ENCODE measurements at places on chromosomes 2 and 18.

DNA sequence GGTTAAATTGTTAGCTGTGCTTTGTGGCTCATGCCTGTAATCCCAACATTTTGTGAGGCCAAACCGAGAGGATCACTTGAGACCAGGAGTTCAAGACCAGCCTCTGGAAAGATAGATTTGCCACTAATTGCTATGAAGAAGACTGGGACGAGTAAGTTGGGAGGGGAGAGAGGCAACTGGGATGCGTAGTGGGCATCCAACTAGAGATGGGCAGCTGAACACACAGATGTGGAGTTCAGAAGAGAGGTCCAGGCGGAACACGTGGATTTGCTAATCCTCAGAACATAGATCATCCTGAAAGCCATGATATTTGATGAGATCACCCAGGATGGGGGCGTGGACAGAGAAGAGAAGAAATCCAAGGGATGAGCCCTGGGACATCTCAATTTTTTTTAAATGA lies 48.7 kb downstream of the CYP26B1 start:
- no peak for DNase-seq

GRCh38 chr18:39840406-39840805 lies 2114.6 kb upstream of the PIK3C3 start:
- no peak for DNase-seq

- no peak for DNase-seq
Measured at GRCh38 chr2:78701546-78701945, 324.0 kb upstream of the REG3G start.

DNA sequence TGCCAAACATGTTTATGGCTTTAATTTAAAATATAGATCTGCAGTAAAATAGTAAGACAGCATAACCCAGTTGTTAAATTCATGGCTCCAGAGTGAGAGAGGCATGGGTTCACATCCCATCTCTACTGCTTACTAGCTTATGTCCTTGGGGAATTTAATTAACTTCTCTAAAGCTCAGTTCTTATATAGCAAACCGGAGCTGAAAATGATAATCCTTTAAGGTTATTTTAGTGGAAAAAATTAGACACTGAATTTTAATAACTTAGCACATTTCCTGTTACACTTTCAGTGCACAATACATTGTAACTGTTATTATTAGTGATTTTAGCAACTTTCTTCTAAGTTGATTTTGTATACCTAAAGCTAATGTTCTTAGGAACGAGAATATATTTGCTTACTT lies 14.8 kb downstream of the SCN9A start:
- DNase-seq, result no peak

DNA sequence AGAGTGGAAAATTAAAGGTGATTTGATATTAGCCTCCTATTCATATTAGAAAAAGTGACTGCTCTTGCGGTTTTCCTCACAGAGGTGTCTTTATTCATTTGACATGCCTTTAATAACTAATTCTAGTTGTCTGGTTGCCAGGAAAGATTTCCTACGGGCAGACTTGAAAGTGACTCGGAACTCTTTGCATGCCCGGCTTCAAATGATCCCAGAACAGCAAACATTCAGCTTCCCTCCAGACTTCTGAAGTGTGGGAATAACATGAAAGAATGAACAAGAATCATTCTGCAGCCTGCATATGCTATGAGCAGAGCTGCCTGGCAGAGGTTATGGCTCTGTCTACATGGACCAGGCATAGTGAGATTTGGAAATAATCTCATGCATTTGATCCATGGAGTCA lies 89.6 kb upstream of the PKDCC start:
- DNase-seq, result no peak

- no peak for DNase-seq
Measured at GRCh38 chr2:205903549-205904129, 182.3 kb downstream of the INO80D start.

DNA sequence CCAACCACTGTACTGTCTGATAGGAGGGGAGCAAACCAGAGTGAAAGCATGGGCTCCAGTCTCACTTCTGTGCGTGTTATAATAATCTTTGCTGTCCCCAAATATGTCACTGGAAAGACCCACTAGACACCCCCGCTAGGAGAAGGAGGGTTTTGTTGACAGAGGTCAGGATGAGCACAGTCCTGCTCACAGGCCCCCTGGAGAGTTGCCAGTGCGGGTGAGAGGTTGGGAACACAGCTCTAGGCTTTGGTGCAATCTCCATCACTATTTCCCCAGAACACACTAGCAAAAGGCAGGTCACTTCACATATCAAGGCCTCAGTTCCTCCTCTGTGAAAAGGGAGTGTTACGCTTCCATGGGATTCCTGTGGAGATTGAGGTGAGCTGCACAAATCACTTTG lies 9.7 kb downstream of the XDH start:
- DNase-seq, result no peak

- no peak for DNase-seq
Measured at GRCh38 chr2:120421830-120422175, 75.9 kb downstream of the INHBB start.

GRCh38 chr18:60445341-60445740 lies 72.8 kb upstream of the MC4R start:
- DNase-seq, result no peak

DNA sequence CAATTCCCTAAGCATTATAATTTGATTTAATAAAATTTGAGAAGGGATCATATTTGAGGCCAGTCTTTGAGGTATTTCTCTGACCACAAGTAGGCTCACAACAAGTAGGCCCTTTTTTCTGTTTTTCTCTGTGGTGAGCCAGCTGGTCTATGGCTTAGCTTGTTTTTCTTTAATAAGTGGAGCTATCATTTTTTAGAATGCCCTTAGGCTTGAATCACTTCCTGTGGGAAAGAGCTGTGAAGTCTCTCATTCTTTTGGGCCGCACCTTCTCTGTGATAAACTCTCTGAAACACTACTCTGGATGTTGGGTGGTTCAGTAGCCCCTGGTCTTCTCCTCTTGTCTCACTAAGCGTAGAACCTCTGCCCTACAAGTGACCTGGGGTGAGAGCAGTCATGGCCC lies 235.9 kb downstream of the SUCLG1 start:
- no peak for DNase-seq

GRCh38 chr2:236691799-236692167 lies 122.2 kb downstream of the ACKR3 start:
- DNase-seq, result no peak

DNA sequence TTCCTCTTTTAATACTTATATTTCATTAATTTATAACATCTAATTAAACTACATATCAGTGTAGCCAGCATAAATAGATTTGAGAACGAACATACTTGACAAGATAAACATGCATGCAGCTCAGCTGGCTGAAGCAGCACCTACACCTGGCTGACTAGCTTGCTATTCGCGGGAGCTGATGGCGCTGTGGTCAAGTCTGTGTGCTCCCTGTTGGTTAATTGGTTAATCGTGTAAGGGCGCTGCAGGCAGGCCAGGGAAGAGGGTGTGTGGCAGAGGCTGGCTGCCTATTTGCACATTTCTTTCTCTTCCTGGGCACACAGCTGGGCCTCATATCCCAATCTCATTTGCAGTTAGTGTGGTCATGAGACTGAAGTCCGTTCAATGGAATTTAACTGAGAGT lies 14.5 kb upstream of the VWA3B start:
- no peak for DNase-seq

DNA sequence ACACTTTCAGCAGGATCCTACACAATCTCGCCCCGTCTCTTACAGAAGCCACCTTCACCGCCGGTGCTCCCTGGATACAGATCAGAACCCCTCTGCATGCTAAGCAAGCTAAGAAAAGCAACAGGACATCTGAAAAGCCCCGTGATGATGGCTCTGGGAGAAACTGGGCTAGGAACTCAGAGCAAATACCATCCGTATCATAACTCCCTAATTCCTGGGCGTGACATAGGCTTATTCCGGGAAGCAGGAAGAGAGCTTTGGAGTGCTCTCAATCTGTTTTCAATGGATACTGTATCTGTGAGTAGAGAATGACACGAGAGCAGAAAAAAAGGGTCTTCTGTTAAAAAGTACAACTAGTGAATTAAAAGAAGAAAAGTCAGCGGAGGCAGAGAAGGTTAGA lies 121.6 kb downstream of the SPP2 start:
- no peak for DNase-seq

GRCh38 chr2:165007161-165007744 lies 51.9 kb upstream of the SLC38A11 start:
- no peak for DNase-seq

GRCh38 chr2:241003369-241003768 lies 5.0 kb downstream of the SNED1 start:
- DNase-seq, result no peak

DNA sequence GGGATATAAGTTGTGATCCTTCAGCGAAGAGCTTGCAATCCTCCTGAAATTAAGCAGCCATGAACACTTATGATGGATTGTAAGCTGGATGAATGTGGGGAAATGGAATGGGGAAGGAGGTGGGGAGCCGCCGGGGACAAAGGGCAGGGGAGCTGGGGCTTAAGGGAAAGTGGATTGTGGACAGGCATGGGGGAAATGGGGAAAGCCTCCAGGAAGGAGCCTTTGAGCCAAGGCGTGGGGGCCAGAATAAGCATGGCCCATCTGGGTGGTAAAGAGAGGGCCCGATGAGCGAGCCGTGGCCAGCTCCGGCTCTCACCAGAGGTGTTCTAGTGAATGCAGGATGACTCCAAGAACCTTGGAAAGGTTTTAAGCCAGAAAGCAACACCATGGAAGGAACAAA lies 124.0 kb downstream of the SMAD7 start:
- no peak for DNase-seq

- DNase-seq, result no peak
Measured at GRCh38 chr18:37563931-37564392, 1.6 kb downstream of the CELF4 start.

GRCh38 chr2:221969830-221970144 lies 329.0 kb downstream of the PAX3 start:
- no peak for DNase-seq

GRCh38 chr18:78821396-78821795 lies 158.2 kb upstream of the SALL3 start:
- no peak for DNase-seq

GRCh38 chr2:28004086-28004485 lies 113.6 kb downstream of the BABAM2 start:
- no peak for DNase-seq

DNA sequence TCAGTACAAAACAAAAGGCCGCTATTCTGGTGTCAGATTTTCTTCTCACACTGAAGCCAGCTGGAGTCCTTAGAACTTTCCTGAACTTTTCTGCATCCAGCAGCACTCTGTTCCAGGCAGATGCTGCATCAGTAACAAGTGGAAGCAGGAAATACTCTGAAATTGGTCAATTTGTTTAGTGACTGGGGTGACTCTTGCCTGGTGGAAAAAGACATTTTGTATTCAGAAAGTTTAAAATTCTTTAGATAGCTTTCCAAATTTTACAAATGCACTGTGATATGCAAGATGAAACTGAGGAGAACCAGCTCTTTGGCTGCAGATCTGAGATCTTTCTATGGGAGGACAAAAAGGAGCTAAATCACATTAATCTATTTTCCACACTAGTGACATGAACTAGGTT lies 385.7 kb downstream of the NRXN1 start:
- no peak for DNase-seq

- no peak for DNase-seq
Measured at GRCh38 chr2:11761259-11761658, 14.8 kb downstream of the LPIN1 start.

DNA sequence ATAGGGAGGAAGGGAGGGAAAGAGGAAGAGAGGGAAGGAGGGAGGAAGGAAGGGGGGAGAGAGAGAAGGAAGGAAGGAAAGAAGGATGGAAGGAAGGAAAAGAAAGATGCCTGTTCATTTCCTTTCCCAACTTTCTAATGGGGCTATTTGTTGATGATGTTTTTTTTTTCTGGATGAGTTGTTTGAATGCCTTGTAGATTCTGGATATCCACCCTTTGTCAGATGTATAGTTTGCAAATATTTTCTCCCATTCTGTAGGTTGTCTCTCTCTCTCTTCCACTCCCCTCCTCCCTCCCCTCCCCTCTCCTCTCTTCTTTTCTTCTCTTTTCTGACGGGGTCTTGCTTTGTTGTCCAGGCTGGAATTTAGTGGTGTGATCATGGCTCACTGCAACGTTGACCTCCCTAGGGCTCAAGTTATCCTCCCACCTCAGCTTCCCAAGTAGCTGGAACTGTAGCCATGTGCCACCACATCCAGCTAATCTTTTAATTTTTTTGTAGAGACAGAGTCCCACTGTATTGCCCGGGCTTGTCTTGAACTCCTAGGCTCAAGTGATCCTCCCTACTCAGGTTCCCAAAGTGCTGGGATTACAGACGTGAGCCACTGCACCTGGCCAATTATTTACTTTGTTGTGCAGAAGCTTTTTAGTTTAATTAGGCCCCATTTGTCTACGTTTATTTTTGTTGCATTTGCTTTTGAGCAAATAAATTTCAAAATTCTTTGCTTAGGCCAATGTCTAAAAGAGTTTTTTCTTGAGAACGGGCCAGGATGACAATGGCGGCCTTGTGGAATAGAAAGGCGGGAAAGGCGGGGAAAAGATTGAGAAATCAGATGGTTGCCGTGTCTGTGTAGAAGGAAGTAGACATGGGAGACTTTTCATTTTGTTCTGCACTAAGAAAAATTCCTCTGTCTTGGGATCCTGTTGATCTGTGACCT lies 57.3 kb upstream of the FAM117B start:
- no peak for DNase-seq

DNA sequence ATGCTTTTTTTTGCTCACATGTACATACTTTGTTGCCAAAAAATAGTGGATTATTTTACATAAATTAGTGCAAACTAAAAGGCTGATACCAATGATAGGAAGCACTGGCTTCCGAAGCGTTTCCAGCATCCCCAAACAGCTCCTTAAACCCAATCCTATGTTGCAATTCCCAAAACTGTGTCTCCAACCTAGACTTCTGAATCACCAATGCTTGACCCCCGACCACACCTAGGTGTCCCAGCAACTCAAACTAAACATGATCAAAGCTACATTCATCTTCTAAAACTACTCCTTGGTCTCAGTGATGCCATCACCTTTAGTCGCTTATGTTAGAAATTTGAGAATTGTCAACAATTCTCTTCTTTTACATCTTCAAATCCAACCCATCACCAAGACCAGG lies 13.4 kb downstream of the ATP8B1 start:
- no peak for DNase-seq

- no peak for DNase-seq
Measured at GRCh38 chr18:64332835-64333234, 183.9 kb upstream of the LINC00305 start.

DNA sequence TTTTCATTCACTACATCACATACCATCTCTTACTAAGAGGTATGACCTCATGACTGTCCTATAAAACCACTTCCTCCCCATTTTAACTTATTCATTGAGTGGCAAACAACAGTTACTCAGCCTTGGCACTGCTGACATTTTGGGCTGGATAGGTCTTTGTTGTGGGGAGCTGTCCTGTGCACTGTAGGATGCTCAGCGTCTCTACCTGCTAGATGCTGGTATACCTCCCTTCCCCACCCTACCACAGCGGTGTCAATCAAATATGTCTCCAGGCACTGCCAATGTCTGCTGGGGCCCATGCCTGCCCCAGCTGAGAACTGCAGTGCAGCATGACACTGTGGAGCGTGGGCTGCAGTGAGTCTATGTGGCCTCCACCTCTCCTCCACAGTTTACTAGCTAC lies 76.3 kb upstream of the MGAT4A start:
- DNase-seq, result no peak
